ENCODE measurements at places on chromosomes 12 and 14.

DNA sequence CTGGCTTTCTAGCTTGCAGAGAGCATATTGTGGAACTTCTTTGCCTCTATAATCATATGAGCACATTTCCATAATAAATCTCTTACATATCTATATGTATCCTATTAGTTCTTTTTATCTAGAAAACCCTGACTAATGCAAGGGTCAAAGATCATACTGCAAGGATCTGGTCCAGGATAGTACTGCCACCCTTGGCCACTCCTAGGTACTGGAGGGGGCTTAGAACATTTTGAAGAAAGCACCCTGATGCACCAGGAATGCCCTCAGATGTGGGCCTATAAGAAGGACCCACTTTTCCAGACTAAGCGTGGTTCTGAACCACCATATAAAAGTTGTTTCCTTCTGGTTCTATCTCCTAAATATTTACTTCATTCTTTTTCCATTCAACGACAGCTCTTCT is 14.6 kb downstream of the ATXN7L3B start:
- DNase-seq: no peak

DNA sequence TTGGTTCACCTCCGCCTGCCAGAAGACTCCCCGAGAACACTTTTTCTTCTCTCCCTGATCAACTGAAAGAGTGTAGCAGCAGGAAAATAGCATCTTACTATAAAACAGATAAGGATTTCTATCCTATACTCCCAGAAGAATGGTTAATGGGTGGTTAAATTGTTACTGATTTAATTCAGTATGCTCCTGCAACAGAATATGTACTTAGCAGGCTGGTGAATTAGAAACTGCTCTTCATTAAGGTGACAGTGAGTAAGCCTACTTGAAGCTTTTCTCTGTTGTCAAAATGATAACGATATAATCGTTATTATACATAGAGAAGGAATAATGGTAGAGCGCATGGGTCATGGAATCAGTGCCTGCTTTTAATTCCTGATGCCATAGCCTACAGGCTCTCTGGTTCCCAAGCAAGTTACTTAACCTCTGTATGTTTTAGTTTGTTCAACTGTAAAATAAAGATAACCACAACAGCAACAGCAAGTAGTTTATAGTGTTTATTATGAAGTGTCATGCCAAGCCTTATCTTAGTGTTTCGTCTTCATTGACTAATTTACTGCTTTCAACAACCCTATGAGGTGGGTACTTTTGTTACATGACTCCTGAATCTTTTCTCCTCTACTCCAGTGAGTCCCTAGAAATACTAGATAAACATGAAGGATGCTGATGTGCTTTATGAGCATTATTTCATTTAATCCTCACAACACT is 392.6 kb downstream of the CCDC91 start:
- DNase-seq: no peak

DNA sequence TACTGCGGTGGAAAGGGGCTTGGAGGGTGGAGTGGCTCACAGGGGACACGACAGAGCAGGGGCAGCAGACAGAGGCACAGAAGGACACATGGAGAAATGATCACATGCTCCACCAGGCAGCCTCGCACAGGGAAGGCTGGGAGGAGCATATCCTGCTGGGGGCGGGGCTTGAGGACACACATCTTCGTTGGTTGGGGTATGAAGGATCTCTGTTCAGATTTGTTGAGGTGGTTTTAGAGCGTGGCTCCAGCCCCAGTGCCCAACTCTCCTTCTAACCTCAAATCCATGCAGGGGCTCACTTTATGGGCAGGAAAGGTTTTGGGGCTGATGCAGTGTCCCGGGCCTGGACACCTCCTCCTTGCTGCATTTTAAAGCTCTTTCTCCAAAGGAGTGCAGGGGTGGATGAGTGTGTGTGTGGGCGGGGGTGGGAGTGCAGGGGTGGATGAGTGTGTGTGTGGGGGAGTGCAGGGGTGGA is 733 bp upstream of the P3H3 start:
- peak; percentile 85 for DNase-seq

DNA sequence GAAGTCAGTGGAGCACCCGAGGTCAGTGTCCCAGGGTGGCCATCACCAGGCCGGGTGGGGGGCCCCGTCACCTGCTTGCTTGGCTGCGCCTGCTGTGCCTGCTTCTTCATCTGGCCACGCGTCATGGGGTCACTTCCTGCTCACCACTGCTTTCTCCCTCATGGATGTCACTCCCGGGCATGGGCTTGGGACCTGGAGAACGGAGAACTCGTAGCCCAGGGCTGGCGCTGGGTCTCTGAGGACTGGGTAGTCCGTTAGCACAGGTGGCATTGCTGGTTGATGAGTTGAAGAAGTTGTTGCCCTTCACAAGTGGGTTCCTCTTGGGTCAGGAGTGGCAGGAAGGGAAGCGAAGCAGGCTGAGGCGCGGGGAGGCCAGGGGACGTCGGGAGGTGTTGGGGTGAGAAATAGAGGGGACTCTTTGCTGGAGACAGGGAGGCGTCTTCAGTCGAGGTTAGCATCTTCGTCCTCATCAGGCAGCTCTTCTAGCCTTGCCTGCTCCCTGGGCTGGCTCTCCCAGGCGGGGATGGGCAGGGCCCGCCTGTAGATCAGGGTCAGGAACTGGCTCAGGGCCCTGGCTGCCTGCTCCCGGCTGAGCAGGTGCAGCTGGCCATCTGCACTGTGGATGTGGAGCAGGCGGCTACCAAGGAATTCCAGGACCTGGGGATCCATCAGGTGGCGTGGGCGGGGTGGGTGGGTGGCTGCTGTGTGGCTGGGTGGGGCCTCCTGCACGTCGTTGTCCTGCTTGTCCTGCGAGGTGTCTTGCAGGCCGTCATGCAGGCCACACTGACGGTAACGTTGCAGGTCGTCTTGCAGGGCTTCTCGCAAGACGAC is 23.0 kb downstream of the RTL1 start:
- DNase-seq: no peak

DNA sequence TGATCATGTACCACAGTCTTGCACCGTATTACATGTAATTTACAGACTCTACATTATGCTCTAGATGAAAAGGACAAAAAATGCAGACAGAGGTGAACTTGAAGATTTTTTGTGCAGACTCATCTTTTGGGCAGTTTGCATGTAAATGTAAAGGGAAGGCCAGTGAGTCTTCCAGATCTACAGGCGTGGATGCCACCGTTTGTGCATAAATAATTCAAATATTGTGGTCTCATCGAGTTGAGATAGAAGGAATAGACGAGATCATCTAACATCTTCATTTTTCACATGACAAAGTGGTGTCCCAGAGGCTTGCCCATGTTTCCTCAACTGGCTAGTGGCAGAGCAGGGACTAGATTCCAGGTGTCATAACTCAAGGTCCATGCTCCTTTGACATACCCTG is 125.2 kb downstream of the ALX1 start:
- DNase-seq: peak; percentile 4

DNA sequence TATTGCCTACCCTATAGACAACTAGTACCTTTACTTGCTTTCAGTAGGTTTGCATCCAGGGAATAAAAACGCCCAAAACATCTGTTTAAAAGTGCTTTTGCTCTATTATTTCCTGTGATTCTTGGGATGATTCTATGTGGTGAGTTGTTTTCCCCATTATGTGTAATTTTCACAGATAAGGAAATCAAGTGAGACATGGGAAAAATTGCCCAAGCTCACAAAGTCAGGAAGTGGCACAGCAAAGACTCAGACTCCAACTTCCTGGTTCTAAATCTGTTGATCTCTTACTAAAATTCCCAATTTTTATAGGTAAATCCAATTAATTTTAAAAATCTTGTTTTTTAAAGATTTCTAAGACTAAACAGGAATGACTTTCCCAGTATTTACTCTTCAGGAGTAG is 39.0 kb downstream of the NID2 start:
- DNase-seq: no peak

DNA sequence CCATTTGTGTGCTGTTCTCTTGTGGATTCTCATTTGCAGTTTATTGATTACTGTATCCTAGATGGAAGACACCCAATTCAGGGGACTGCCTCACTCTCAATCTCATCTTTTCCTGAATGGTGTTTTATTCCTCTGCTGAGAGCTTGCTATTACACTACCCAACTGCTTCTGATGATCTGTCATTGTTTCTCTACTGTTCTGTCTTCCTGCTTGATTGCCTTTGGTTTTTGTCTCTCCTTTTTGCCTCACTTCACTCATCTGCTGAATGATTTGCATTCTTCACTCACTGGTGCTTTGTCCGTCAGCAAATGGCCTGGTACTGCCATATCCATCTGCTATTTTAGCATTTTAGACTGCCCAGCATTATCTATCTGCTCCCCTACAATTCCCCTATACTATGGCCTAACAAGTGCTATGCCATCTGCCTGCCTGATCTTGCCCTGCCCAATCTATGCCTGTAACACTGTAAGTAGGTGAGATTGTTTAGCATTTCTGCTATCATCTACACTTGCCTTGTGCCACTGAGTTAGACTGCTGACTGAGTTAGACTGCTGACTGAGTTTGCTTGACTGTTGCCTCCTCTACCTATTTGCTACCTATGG is 335.1 kb downstream of the GPHN start:
- DNase-seq: no peak

- DNase-seq: no peak
Observed at GRCh38 chr14:51818748-51819380, 41.5 kb upstream of the GNG2 start.

GRCh38 chr12:25434515-25434914 is 118.6 kb downstream of the LMNTD1 start:
- DNase-seq: no peak

DNA sequence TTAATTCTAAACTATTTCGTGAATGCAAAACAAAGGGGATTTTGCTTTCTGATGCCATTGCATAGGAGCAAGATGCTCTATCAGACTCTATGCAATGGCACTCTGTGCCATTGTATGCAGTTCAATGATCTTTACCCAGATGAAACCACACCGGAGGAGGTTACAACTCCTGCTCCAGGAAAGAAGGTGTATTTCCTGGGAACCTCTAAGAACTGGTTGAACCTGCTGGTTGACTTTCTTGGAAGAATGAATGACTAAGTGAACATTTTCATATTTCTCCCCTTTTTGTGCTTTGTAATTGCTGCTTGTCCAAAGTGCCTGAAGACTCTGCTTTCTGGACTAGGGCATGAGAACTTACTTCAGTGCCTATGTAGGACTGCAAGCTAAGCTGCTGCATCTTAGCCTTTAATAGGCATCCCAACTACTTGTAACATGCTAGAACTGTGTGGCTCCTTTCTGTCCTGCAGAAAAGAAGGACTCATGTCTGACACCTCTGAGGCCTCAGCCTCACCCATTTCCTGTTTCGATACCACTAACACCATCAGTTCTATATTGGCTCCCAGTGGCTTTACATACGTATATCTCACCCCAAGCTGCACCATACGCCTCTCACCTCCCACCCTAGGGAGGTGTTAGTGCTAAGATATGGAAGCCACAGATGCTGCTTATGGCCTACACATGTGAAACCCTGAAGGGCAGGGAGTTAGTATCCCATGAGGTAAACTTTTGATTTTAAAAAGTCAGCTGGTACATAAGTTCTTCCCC is 193.5 kb upstream of the CNOT2 start:
- DNase-seq: no peak

- DNase-seq: no peak
Observed at GRCh38 chr12:114393569-114393968, 12.4 kb downstream of the TBX5 start.

- no peak for DNase-seq
Observed at GRCh38 chr14:21997300-21997699, 323.7 kb upstream of the OR4E1 start.

- DNase-seq: no peak
Observed at GRCh38 chr12:98743362-98743953, 98.4 kb downstream of the APAF1 start.

DNA sequence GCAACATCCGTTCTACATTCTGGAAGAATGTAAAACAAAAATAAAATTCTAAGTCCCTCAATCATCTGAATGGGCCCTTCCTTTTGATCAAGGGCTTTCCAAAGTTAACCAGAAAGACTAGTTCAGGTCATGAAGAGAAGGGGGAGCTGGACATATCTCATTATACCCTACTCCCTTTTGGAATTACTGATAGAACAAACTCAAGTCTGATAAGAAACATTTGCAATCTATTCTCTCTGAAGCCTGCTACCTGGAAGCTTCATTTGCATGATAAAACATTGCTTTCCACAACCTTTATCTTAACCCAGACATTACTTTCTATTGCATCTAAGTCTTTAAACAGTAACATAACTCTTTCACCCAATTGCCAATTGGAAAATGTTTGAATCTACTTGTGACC is 8.3 kb upstream of the ACSM4 start:
- no peak for DNase-seq

DNA sequence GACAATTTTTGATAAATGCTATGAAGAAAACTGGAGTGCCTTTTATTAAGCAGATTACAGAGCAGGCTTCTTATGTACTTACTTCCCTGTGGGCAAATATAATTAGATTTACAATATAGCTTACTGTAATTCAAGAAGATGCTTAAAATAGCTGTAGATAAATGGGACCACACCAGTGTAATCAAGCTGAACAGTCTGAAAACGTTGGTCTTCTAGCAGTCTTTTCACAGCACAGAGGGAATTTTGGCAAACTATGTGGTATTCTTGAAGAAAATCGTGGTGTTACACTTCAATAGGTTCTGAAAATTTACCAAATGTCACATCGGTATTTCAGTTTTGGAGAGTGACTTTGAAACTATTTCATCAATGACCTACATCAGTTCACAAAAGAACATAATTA is 47.7 kb downstream of the SLC16A7 start:
- DNase-seq: no peak

GRCh38 chr12:44000309-44000952 is 164.6 kb downstream of the TMEM117 start:
- DNase-seq: peak; percentile 44

- DNase-seq: peak; percentile 22
Observed at GRCh38 chr14:94571395-94571794, 9.8 kb upstream of the SERPINA5 start.

GRCh38 chr14:100146531-100147091 is 12.8 kb downstream of the DEGS2 start:
- DNase-seq: no peak

DNA sequence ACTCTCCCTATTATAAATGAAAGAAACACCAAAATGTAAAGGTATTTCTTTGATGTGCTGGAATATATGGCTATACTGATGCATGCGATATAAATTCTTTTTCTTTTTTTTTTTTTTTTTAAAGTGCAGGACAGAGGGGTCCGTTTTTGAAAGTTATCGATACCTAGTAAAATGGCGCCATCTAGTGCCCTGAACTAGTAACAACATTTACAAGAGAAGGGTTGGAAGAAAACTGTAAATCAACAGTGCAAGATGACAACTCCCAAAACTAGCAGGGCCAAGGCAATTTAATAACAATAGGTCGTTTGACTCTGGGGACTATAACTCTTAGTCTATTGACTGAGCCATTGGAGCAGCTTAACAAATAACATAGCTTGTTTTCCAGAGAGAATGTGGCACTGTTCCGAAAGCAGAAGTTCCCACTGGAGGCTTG is 137.7 kb downstream of the SPTSSA start:
- DNase-seq: peak; percentile 47
